ENCODE measurements at places on chromosomes 2 and 18. TPM values are rescaled to one million over a fixed set of nuclear protein-coding genes. Genes with fewer than 3 reads are reported as not detected.

Gene ANO7
- not detected for total RNA-seq

Gene ADGRF3
- total RNA-seq: not detected

Gene HOXD13
- not detected for total RNA-seq

Gene SPC25
- total RNA-seq: 0.24 TPM

Gene TSPYL6
- not detected for total RNA-seq

Gene SERPINE2
- 118 TPM for total RNA-seq

Gene RNF144A
- 1.7 TPM for total RNA-seq

Gene LIMS4
- total RNA-seq: not detected

Gene GCC2
- total RNA-seq: 10.4 TPM

Gene PRKAG3
- not detected for total RNA-seq
